ENCODE measurements at places on chromosomes 12 and 14.

DNA sequence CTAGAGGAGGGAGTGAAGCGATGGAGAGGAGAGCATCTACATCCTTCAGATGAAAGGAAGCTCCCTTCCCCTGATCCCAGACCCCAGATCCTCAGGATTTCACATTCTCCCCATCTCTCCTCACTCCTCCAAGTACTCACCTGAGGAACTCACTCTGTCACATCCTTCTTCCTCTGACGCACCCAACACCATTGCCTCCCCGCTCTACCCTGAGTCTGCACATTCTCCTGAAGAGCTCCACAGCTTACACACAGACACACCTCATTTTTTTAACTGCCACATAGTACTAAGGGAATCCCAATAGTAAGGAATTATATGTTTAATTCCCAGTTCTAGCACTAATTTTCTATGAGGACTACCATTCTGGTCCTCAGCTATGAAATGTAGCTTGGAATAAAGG is 16.3 kb upstream of the METTL17 start:
- DNase-seq: no peak

DNA sequence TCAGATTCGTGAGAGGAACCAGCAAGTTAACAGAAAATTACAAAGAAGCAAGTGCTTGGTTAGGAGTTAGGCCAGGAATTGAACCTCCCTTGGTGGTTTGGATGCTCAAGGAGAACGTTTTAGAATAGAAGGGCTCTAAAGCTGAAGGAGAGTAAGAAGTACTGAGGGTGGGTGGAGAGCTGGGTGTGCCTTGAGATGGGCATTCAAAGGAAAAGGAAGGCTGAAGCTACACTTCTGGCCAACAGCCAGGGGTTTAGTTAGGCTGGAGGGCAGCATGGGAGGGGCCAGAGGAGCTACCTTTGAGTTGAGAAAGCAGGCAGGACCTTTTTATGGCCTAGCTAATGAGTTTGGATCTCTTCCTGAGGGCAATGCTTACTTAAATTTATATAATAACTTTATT is 421.2 kb downstream of the CCDC91 start:
- no peak for DNase-seq

- no peak for DNase-seq
Measured at GRCh38 chr12:2559931-2560330, 234.8 kb upstream of the FKBP4 start.

- no peak for DNase-seq
Measured at GRCh38 chr12:106975098-106975497, 11.8 kb downstream of the MTERF2 start.

DNA sequence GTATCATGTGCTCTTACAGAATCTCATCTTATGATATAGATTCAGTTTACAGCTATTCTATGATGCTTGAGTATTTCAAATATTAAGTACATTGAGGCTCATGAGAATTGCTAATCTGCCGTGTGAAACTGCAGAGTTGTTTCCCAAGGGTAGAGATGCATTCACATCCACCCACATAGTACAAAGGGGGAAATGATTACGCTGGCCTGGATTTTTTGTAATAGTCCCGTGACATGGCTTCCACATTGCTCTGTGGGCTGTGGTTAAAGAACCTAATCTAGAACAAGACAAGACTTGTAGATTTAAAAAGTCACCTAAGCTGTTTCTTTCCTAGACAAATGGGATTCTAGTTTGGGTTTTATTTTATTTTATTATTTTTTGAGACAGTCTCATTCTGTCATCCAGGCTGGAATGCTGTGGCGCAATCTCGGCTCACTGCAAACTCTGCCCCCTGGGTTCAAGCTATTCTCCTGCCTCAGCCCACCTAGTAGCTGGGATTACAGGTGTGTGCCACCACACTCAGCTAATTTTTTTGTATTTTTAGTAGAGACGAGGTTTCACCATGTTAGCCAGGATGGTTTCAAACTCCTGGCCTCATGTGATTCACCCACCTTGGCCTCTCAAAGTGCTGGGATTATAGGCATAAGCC is 13.0 kb upstream of the RIOX1 start:
- DNase-seq: no peak

GRCh38 chr14:21097636-21098075 is 799 bp downstream of the ZNF219 start:
- DNase-seq: no peak

- DNase-seq: no peak
Measured at GRCh38 chr14:54023027-54023426, 66.4 kb upstream of the BMP4 start.

GRCh38 chr14:61491224-61491623 is 169.8 kb downstream of the PRKCH start:
- no peak for DNase-seq

DNA sequence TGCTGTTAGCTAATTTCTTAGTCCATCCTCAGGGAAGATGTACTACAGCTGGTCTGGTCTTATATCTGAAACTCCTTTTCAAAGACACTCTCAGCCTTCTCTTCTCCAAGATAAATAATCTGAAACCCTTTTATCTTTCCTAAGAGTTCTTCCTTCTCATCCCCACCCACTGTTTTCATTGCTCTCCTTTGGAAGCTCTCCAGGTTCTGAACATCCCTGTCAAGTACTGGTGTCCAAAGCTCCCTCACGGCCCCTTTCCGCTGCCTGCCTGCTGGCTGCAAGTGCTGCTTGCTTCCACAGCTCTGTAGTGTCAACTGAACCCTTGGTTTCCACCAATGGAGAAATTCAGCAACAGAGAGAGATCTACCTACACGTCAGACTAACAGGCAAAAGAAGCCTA is 6.6 kb upstream of the SLC6A13 start:
- DNase-seq: no peak

DNA sequence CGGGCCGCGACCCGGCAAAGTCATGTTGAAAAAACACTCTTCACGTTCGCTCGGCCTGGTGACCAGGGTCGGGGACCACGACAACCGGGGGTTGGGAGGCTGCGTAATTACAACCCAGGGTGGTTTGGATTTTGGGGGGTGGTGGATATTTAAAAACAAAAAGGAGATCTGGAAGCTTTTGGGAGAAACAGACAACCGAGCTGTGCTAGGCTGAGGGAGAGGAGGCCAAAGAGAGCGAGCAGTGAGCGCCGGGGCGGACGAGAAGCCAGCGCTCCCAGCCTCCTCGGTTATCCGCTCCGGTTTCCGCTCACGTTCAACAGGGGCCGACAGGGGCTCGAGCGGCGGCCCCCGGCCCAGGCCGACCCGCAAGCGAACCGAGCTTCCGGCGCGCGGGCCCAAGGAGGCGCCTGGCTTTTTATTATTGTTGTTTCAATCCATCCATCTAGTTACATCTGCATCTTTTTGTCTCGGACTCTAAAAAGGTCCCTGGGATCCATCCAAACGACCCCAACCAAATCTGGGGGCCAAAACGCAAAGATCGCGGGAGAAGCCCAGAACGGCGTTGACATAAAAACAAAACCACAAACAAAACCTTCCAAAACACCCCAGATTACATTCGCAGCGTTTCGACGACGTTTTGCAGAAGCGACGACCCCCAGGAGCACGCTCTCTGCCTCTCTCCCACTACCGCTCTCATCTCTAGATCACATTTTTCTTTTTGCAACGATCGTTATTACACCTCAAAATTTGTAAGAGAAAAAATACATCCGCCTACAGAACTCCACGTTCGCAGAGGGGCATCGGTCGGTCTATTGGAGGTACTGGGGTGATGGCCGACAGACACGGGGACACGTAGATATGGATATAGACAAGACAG is 771 bp downstream of the OTX2 start:
- DNase-seq: no peak

DNA sequence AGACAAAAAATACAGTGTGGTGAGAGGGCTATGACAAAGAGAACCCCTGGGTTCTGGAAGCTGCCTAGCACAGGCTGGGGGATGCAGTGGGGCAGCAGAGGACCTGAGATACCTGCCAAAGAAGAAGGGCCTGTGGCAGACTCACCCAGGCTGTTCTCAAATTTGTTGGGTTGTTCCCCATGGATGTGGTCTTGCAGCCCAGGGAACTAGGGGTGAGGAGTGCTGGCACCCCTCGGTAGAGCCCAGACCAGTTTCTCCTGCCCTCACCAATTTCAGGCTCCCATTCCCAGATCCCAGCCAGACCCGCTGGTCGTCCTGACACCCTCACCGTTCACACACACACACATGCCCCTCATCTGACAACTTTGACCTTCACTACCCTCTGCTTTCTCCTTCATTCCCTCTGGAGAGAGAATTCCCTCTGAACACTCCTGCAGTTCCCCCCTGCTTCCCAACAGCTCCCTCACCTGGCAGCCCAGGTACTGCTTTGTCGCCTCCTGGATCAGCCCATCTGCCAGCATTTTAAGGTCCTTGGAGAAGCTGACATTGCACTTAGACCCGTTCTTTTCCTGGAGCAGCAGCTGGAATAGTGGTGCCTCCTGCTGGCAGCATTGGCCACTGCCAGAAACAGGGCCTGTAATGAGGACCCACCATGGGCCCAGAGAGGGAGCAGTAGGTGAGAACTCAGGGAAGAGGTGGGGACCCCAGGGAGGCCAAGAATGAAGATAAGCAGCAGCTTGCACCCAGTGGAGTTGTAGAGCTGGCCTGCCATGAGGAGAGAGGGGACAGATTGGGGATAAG is 5.9 kb upstream of the GDF11 start:
- DNase-seq: no peak

GRCh38 chr12:75781532-75782046 is 250.0 kb downstream of the PHLDA1 start:
- DNase-seq: no peak

- no peak for DNase-seq
Measured at GRCh38 chr12:121903202-121903601, 14.6 kb downstream of the PSMD9 start.

DNA sequence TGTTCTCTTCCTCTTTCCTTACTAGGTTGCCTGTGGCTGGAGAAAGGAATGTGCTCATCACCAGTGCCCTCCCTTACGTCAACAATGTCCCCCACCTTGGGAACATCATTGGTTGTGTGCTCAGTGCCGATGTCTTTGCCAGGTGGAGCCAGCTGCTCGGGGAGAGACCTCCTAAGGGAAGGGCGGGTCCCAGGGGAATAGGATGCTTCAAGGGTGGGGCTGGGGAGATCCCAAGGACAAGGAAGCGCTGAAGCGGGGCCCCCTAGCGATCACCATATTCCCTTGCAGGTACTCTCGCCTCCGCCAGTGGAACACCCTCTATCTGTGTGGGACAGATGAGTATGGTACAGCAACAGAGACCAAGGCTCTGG is 10.2 kb downstream of the MARS1 start:
- no peak for DNase-seq

DNA sequence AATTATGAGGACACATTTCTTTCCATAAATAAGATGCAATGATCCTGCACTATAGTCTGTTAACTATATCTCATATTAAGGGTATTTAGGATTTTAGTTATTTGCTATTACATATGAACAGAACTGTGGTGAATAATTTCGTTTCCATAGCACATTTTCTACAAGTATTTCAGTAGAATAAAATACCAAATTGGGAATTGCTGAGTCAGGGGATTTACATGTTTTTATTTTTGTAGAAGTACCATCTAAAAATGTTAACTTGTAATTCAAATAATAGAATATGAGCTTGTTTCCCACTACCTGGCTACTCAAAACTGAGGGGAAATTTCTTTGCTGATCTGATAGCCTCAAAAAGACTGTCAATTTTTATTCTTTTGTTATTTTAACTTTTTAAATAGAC is 124.1 kb downstream of the SCAF11 start:
- no peak for DNase-seq

GRCh38 chr12:12510141-12510540 is 52.5 kb downstream of the DUSP16 start:
- DNase-seq: no peak

DNA sequence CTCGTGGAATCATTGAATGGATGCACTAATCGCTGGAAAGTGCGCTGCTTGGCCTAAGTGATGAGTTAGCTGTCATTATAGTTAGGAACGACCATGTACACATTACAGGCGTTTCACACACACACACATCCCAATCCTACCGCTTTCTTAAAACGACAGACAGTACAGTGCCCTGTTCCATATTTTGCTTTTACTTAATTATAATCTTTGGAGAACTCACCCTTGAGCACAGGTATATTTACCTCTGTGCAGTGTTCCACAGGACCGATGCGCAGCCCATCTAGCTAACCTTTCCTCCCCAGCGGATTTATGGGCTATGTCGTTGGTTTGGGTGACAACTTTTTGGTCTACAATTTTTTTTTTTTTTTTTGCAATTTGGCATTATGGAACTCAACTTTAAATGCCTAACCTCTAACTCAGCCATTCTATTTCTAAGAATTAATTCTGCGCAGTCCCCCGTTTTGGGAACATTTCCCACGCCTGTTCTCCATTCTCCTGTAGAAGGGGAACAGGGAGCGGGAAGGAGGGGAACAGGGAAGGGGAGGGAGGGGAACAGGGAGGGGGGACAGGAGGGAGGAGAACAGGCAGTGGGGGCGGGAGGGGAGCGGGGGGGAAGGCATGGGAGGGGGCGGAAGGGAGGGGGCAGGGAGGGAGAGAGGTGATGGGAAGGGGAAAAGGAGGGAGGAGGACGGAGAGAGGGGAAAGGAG is 663 bp upstream of the ULK1 start:
- no peak for DNase-seq

- DNase-seq: no peak
Measured at GRCh38 chr12:124507188-124508109, 60.0 kb downstream of the NCOR2 start.

- no peak for DNase-seq
Measured at GRCh38 chr12:55925870-55926737, 1.6 kb downstream of the PYM1 start.

GRCh38 chr14:35435177-35435576 is 30.6 kb upstream of the NFKBIA start:
- DNase-seq: no peak

DNA sequence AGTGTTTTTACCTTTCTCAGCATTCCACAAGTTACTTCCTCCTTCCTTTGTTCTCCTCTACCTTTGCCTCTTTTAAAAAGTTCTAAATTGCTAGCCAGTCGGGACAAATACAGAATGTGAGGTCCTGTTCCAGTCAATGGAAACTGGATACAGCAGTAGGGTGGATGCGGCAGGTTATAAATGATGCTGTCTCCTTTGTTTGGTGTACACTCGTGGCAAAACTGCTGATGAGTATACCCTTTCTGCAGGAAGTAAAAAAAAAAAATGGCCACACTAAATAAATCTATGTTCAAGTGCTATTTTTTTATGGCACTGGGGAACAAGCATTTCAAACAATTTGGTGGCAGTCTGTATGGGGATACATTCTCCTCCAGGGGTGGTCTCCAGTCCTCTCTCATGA is 27.5 kb downstream of the KLRK1 start:
- DNase-seq: no peak

DNA sequence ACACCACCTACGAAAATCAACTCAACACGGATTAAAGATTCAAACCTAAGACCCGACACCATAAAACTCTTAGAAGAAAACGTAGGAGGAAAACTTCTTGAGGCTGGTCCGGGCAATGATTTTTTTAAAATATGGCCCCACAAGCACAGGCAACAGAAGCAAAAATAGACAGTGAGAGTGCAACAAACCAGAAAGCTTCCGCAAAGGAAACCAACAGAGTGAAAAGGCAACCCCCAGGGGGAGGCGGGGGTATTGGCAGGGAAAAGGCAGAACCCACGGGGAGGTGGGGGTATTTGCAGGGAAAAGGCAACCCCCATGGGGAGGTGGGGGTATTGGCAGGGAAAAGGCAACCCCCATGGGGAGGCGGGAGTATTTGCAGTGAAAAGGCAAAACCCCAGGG is 20.5 kb upstream of the FBRSL1 start:
- DNase-seq: no peak

- DNase-seq: no peak
Measured at GRCh38 chr12:15716581-15716980, 72.6 kb downstream of the EPS8 start.

GRCh38 chr12:100359822-100360221 is 2.9 kb downstream of the SLC17A8 start:
- DNase-seq: no peak

Measured in activated B cell treated with CpG ODN at 0.5 μM for 24 hours (primary cell).